NCI-H1694 (cell line): ENCODE measurements at places on chromosomes 5 and 9.

GRCh38 chr5:104198156-104198555 lies 635.6 kb upstream of the NUDT12 start:
- no peak for DNase-seq

GRCh38 chr9:126521976-126522590 lies 91.6 kb upstream of the LMX1B start:
- no peak for DNase-seq

- no peak for DNase-seq
Observed at GRCh38 chr9:98774746-98775145, 21.6 kb downstream of the ANKS6 start.

GRCh38 chr9:118985851-118986250 lies 383.4 kb downstream of the BRINP1 start:
- no peak for DNase-seq

- no peak for DNase-seq
Observed at GRCh38 chr5:16548115-16548514, 68.7 kb downstream of the RETREG1 start.

- DNase-seq = no peak
Observed at GRCh38 chr5:35159370-35159742, 70.9 kb downstream of the PRLR start.

DNA sequence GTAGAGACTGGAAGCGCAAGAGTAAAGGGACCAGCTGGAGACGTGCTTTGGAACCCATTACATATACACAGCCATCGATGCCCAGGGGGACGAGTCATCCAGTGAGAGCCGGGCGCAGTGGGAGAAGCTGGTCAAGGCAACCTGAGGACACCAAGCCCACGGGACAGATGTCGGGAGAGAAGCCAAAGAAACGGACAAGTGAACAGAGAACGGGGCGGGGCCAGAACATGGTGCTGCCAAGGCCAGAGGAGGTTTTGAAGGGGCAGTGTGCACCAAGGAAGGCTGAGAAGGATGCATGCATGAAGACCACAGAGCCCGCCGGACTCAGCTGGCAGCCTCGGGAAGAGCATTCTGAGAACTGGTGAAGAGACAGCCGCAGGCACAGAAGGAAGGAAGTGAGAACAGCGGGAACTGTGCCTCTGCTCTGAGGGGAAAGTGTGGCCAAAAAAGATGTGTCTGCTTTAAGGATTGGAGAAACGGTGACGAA lies 20.3 kb downstream of the CAMSAP1 start:
- DNase-seq = no peak

- no peak for DNase-seq
Observed at GRCh38 chr5:68683632-68684036, 410.2 kb upstream of the SLC30A5 start.

GRCh38 chr9:22136461-22137096 lies 127.5 kb upstream of the CDKN2B start:
- no peak for DNase-seq

DNA sequence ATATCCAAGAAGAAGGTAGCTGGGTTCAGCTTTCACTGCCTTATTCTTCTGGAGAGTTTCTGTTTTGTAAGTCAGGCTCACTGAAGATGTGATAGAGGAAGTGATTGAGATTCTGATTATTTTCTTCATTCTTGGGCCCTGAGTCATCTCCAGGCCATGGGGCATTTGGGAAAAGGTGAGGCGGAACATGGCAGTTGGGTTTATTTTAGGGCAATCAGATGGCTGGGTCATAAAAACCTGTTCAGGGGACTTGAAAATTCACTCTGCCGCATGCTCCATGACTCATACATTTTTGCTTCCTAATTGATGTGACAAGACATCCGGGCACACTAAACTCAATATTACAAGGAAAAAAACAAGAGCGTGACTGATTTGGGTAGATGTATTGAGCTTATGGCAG lies 265.7 kb upstream of the KLF4 start:
- no peak for DNase-seq

GRCh38 chr5:61333321-61333953 lies 1.4 kb downstream of the ZSWIM6 start:
- DNase-seq = no peak

GRCh38 chr5:160326981-160327380 lies 14.6 kb upstream of the CCNJL start:
- no peak for DNase-seq

- DNase-seq = no peak
Observed at GRCh38 chr9:27165068-27165467, 56.0 kb downstream of the TEK start.

DNA sequence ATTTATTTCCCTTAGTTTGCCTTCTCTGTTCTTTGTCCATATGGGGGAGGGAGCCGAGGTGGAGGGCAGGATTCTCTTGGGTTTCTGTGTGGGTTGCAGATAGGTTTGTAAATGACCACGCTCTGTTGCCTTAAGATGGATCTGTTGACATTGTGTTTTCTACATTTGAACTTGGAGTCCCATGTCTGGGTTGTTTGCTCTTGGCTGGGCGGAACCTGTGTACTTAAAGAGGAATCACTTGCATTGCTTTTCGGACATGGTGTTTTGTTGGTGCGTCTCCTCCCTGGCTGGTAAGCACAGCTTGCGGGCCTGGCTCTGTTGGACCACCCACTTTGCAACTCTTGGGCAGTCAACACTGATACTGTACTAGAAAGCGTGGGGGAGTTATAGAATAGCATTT lies 45.9 kb downstream of the EHMT1 start:
- no peak for DNase-seq

GRCh38 chr9:92506184-92506857 lies 24.0 kb upstream of the ASPN start:
- DNase-seq = no peak

- peak; percentile 21 for DNase-seq
Observed at GRCh38 chr5:95822542-95823181, at the start of gene GLRX. Gene GLRX (minus strand): TSS chr5:95822726. CDS start chr5:95822662, 64 bp downstream.

- DNase-seq = no peak
Observed at GRCh38 chr5:59241552-59241951, 652.0 kb downstream of the PDE4D start.

DNA sequence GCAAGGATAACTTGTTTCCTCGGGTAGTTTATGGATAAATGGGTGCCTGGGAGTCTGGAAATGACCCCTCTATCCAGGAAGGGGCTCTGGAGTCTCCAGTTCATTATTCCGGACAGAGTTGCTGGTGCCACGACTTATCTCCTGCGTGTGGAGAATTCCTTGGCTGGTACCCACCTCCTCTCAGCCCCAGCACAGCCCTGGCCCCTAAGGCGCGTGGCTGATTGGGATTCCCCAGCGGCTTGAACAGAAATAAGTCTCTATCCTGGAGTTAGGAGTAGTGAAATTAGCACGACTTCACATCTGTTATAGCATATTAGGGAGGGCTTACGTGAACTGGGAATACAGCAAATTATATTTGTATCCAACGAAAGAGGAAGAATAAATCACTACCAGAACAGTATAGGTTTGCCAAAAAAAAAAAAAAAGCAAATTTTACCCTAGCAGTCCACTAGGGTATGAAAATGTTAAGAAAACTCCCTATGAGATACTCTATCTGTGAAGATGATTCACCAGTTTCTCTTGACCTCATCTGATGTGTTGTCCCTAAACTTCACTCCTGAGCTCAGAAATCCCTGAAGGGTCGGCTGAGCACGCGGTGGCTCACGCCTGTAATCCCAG lies 172.5 kb upstream of the OTULINL start:
- no peak for DNase-seq

GRCh38 chr5:41885286-41885685 lies 15.1 kb upstream of the OXCT1 start:
- no peak for DNase-seq

- DNase-seq = peak; percentile 0
Observed at GRCh38 chr5:178249191-178249989, 16.8 kb upstream of the PHYKPL start.

- DNase-seq = no peak
Observed at GRCh38 chr5:43411495-43411894, 696 bp downstream of the CCL28 start.

GRCh38 chr5:171543148-171543815 lies 123.8 kb downstream of the FGF18 start:
- DNase-seq = peak; percentile 14

DNA sequence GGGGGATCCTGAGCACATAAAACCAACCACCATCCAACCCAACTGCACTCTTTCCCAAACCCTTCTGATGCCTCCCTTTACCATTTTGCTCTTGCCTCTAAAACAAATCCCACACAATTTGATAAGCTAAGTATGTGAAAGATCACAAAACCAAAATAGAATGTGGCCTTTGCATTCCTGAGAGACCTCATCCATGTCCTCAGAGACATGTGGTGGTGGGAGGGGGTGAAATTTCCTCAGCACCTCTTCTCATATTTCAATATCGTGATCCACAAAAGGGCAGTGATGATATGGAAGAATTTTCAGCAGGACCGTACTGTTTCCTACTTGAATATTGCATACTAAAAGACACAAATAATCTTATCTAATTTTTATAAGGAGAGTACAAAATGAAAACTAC lies 423.3 kb downstream of the TLE1 start:
- DNase-seq = no peak

- DNase-seq = no peak
Observed at GRCh38 chr5:133995341-133995740, 9.4 kb downstream of the VDAC1 start.
